Esophagus mucosa (tissue), 1 donor: ENCODE measurements at places on chromosomes 13 and 19.
A peak's percentile ranks its signal among the peaks of the same experiment; 100 is the strongest.

GRCh38 chr19:30086220-30086619 lies 144.2 kb downstream of the URI1 start:
- ATAC-seq, result no peak

- no peak for ATAC-seq
These were observed 1.2 kb downstream of the PTPRS start for GRCh38 chr19:5339198-5339949.

GRCh38 chr19:10005632-10006334 lies 4.5 kb downstream of the COL5A3 start:
- ATAC-seq, result no peak

DNA sequence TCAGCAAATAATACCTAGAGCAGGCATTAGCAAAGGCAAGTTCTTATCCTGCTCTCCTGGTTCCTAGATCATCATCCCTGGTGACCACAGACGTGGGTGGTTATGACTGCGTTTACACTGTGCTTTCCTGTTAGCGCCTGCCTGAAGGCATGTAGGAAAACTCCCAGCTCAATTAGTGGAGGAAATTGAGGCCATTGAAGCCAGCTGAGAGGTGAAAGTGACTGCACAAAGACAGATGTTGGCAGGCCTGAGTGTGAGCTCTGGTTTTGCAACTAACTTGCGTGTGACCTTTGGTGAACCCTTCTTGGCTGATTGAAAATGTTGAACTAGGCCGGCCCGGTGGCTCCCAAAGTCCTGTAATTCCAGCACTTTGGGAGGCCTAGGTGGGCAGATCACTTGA lies 17.5 kb upstream of the NWD1 start:
- peak; percentile 95 for ATAC-seq

DNA sequence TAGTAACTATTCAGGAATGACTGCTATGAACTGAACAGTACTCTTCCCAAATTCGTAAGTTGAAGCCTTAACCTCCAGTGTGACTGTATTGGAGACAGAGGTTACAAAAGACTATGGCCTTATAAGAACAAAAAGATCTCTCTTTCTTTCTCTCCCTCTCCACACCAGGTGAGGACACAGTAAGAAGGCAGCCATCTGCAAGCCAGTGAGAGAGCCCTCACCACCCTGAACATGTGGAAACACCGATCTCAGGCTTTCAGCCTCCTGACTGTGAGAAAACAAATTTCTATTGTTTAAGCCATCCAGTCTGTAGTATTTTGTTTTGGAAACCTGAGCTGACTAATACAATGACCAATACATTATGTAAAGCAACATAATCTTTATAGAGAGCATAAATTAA lies 888.9 kb downstream of the SLITRK1 start:
- ATAC-seq, result no peak

- ATAC-seq, result no peak
These were observed 96.5 kb downstream of the KL start for GRCh38 chr13:33112766-33113165.

- no peak for ATAC-seq
These were observed 37.4 kb downstream of the CYP4F2 start for GRCh38 chr19:15860522-15860921.

GRCh38 chr13:91836553-91836952 lies 438.1 kb downstream of the GPC5 start:
- ATAC-seq, result no peak

DNA sequence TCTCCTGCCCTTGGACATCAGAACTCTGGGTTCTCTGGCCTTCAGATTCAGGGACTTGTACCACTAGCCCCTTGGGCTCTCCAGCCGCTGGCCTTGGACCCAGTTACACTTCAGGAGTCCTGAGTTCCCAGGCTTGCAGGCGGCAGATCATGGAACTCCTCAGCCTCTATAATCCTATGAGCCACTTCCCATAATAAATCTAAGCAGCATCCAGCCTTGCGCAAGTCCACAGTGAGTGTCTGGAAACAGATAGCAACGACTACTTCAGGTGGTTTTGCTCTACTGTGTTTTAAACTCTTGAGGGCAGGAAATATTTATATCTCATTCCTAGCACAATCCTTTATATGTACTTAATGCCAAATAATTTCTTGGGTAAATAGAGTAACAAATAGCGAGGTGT lies 92.3 kb downstream of the COL4A1 start:
- no peak for ATAC-seq

GRCh38 chr13:108495646-108496361 lies 133.6 kb upstream of the MYO16 start:
- no peak for ATAC-seq

DNA sequence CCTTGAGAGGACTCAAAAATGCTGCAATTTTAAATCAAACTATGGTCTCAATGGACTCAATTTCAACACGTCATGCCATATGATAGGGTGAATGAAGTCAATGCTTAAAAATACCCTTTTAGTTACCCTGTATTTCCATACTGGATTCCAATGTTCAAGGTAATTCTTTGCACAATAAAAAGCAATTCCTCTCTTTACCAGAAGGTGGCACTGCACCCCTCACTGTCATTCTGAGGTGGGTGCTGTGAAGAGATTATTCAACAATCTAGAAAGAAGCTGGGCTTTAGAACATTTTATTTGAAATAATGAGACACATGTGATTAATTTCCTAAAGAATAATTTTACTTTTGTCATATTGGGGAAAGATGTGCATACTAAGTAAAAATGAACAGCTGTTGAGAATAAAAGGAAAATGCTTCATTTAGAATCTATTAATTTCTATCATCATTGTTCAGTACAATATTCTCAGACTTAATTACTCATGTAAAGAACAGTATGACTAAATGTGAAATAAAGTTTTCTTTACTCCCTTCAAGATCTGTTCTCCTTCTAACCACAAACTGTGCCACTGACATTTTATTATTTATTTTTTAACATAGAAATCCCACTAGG lies 789.1 kb downstream of the GPC5 start:
- ATAC-seq, result no peak

- no peak for ATAC-seq
These were observed 441 bp downstream of the GJB2 start for GRCh38 chr13:20192158-20192835.
